ENCODE measurements at places on chromosomes 3 and 15.

GRCh38 chr3:175493301-175493700 lies 634.2 kb downstream of the NAALADL2 start:
- ATAC-seq = no peak

- no peak for ATAC-seq
Observed at GRCh38 chr3:149599236-149599635, 58.6 kb downstream of the WWTR1 start.

DNA sequence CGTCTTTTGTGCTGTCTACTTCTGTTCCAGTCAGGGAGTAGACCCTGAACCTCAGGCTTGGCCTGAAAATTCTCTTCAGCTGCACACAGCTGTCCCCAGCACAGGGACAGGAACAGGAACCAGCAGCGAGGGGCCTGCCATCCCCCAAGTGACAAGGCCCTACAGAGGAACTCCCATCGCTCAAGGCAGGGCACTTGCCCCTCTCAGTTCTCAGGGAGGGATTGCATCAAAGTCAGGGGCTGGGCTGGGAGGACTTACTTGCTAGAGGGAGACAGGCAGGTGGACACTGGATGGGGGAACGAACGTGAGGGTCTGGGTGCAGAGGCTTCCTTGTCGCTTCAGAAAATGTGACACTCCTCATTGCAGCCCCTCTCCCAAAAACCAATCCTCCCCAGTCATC lies 163.6 kb downstream of the CHSY1 start:
- no peak for ATAC-seq

DNA sequence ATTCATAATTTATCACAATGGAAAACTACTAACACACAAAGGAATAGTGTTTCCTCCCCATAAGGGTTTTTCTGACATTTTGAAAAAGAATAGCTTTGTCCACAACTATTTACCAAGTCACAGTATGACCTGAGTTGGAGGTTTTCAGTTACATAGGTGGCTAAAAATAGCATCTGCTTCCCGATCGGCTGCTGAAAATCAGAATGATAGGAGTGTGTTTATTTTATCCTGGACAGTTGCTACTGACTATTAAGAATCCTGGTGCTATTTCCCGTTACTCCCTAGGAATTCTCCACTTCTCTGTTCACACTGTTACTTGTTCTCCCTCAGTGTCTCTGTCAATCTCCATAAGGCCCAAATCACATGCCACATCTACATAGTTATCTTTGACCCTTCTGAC lies 353.9 kb upstream of the RARB start:
- no peak for ATAC-seq

- ATAC-seq = no peak
Observed at GRCh38 chr3:116449546-116450350, 4.5 kb upstream of the LSAMP start.

GRCh38 chr3:133754973-133755828 lies 9.0 kb downstream of the TF start:
- ATAC-seq = peak; percentile 16

DNA sequence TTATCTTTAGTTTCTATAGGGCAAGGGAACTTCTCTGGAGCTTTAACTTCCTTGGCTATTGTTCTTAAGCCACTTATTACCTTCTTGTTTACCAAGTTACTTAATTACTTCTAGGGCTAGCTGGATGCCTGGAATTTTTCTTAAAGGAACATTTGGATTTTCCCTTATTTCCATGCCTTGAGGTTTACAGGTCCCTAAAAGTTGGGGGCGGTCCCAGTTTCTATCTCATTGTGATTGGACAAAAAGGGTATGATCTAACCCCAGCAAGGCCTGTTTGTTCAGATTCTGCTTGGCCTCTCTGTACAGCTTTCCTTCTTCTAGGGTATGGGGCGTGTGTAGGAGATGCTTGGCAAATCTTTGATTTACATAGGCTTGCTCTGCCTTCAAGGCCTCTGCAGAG lies 17.4 kb downstream of the PDHB start:
- ATAC-seq = peak; percentile 49

DNA sequence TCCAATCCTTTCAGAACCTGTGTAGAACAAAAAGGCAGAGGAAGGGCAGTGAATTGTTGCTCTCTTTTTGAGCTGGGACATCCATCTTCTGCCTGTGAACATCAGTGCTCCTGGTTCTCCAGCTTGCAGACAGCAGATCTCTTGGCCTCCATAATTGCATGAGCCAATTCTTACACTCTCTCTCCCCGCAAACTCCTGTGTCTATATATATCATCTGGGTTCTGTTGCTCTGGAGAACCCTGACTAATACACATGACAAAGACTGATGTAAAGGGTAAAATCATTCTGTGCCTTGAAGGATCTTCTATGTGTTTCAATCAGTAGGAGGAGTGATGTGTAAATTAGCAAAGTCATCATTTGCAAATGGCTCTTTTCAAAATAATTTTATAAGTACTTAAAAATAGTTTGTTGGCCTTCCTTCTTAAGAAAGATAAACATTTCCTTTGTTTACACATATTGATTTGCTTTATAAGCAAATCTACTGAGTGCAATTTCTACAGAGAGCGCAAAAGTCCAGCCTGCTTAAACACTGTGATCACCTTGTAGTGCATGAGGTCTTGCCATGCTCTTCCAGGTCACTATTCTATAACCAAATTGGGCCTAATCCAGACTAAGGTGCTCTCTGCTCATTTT lies 154.9 kb upstream of the ANKRD28 start:
- ATAC-seq = no peak

GRCh38 chr3:181454451-181455027 lies 257.2 kb upstream of the SOX2 start:
- ATAC-seq = no peak

DNA sequence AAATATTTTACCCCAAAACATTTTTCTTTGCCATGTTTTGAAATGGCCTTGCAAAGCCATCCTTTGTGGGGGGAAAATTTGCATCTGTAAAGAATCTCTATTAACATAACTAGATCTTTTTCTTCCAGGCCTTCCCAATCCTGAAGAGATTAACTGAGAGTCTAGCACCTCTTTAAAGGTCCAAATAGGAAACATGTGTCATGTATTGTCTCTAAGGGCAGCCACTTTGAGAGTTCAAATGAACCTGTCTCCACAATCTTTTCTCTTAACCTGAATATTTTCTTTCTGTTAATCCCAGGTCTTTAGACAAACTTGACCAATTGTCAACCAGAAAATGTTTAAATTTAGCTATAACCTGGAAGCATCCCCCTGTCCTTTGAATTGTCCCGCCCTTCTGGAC lies 236.6 kb upstream of the PROK2 start:
- ATAC-seq = no peak

GRCh38 chr3:31980530-31981205 lies 394 bp downstream of the OSBPL10 start:
- peak; percentile 77 for ATAC-seq

GRCh38 chr3:30770387-30770786 lies 124.1 kb downstream of the GADL1 start:
- ATAC-seq = peak; percentile 86

DNA sequence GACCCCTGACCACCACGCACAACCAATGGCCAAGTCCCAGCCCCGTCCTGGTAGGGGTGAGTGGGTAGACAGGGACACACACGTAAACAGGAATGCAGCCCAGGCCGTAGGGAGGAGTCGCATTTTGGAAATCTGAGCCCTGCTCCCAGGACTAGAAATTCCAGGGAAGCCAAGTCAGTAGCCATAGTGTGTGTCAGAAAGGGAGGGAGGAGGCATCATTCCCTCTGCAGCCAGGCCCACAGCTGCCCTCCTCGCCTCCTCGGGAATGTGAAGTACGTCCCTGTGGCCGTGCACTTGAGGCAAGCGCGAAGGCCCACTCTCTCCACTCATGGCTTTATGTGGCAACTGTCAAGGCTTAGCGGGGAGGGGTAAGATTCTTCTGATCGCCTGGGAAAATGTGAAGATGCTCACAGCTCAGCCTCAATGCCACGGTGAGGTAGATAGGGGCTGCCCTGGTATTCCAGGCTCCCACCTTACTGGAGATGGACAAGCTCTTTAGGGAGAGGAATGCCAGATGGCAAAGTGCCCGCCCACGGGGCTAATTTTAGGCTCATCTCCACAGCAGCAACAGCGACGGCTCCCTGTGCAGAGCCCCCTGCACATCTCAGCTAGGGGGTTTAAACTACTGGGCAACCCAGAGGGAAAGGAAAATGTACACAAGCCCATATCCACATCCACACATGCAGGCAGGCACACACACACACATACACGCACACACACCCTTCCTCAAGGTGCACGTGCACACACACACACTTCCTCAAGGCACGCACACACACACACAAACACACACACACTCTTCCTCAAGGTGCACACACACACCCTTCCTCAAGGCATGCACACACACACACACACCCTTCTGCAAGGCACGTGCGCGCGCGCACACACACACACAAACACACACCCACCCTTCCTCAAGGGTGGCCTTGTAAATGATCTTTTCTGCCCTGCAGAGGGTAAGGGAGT lies 65.5 kb downstream of the ADCY5 start:
- no peak for ATAC-seq

DNA sequence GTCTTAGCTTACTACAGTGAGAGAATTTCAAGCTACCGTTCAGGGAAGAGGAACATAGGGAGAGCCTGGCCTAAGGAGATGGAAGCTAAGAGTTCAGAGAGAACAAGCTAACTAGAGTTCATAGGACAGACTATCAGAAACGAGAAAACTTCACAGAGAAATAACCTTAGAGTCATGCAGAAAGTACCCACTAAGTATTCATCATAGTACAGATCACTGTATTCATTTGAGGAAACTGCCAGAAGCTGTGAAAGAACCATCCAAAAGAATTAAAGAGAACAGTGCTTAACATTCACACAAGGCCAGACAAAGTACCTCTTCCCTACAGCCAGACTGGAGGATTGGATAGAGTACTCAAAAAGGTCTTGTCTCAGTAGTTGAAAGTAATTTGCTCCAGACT lies 15.2 kb upstream of the GBE1 start:
- ATAC-seq = no peak

- ATAC-seq = no peak
Observed at GRCh38 chr15:42385980-42386700, 26.8 kb downstream of the CAPN3 start.

- peak; percentile 56 for ATAC-seq
Observed at GRCh38 chr3:153210660-153211059, 48.6 kb downstream of the RAP2B start.

DNA sequence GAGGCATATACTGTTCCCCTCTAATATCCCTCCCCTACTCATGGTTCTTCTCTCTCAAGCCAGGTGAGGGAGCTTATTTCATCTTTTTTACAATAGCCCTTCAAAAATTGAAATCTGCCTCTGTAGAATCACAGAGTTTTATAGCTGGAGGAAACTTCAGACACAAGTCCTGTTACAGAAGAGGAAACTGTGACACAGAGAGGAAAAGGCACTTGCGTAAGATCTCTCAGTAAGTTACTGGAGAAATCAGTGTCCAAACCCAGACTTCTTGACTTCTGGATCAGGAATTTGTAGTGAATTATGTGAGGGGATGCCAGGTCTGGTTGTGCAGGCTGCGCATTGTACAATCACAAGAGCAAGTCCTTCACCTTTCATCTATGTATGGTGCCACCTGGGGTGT lies 4.6 kb downstream of the FGD5 start:
- ATAC-seq = no peak

DNA sequence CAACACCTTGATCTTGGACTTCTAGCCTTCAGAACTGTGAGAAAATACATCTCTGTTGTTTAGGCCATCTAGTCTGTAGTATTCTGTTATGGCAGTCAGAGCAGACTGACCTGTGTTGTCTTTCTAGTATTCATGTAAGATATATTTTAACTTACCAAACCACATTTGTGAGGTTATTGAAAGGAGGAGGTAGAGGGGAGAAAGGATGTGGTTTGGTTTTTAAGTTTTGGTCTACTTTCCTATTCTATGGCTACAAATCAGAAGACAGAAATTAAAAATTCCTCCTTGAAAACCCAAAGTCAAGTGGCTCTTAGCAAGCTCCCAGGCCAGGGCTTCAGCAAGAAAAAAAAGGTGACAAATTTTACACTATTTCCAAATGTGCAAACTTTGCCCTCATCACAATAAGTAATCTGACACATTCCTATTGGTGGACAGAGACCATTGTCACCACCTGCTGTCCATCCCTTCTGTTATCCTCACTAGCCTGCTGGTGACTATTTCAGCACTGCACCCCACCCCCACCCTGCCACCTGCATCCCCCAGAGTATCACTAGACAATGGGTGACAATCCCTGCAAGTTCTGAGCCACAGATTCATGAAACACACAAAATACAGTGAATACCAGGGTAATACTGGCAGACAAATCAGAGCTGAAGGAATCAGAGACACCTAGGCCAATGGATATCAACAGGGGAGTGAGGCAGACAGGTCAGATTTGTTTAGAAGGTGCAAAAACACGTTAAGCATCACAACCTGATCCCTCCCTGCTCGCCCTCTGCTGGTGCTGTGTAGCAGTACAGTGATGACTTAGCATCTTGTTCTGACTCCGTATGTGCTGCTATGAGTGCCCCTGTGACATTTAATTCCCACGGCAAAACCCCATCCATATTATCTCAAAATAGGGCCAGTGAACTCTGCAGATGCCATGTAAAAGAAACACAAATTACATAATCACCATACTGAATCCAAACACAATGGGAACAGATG lies 79.0 kb upstream of the DCLK3 start:
- peak; percentile 54 for ATAC-seq

DNA sequence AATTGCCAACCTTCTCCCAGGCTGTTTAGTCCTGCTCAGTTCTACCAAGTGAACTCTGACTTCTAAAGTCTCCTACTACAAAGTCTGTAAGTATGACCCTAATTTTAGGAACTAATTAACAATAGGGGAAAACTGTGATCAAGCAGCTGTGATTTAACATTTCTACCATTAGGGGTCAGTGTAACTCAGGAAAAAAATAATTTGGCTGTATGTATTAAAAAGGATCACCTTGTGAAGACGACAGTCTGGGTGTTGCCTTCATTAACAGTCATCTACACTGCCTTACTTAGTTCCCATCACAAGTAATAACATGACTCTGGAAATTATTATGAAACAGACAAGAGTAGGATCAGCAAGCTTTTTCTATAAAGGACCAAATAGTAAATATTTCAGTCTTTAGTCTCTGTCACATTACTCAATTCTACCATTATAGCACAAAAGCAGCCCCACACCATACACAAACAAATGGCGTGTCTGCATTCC lies 4.2 kb upstream of the NPHP3 start:
- no peak for ATAC-seq

DNA sequence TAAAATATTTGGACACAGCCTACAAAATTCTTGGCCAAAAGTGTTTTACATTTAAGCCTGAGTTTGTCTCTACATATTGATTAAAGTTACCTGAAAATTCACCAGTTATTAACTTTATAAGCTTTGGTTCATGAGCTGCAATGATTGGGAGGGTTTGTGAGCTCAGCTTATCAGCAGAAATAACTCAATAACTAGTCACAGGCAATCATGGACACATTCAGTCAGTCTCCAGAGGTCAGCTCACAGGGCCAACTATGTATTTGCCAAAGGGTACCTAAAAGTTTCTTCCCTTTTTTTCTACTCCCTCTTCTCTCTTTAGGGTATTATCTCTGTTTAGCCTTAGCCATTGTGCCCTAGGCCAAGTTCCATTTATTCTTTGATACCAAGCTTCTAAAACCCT lies 145.9 kb downstream of the ZPLD1 start:
- ATAC-seq = no peak

All from esophagus mucosa (tissue), 1 donor.